Activated naive CD8-positive, alpha-beta T cell treated with anti-CD3 and anti-CD28 coated beads, Interleukin-2, amount 50 U/mL, for 16 hours (primary cell): ENCODE measurements at places on chromosomes 12 and 14.

- no peak for DNase-seq
These were observed 2.2 kb upstream of the KRT80 start for GRCh38 chr12:52193991-52194390.

- no peak for DNase-seq
These were observed 241.0 kb downstream of the ASCL1 start for GRCh38 chr12:103198499-103198898.

GRCh38 chr14:37452323-37452722 lies 142.7 kb downstream of the FOXA1 start:
- DNase-seq: no peak

DNA sequence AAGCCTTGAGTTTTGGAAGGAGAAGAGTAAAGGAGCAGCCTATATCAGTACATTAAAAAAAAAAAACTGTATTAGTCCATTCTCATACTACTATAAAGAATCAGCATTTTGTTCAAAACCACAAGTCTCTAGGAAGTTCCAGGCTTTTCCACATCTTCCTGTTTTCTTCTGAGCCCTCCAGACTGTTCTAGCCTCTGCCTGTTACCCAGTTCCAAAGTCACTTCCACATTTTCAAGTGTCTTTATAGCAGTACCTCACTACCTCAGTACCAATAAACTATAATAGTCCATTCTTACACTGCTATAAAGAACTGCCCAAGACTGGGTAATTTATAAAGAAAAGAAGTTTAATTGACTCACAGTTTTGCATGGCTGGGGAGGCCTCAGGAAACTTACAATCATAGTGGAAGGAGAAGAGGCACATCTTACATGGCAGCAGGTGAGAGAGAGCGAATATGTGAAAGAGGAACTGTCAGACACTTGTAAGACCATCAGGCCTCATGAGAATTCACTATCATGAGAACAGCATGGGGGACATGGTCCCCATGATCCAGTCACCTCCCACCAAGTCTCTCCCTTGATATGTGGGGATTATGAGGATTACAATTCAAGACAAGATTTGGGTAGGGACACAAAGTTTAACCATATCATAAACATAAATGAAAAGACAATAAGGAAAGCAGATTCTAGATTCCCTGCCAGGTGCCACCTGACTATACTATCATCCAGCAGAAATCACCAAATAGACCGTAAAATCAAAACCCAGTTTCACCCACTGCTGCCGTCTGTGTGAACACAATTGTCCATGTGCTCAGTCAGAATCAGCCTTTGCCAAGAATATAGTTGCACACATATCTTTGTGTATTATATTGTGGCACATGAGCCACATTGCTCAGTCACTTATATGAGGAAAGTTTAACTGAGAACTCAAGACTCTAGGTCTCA lies 27.8 kb downstream of the TOGARAM1 start:
- no peak for DNase-seq

DNA sequence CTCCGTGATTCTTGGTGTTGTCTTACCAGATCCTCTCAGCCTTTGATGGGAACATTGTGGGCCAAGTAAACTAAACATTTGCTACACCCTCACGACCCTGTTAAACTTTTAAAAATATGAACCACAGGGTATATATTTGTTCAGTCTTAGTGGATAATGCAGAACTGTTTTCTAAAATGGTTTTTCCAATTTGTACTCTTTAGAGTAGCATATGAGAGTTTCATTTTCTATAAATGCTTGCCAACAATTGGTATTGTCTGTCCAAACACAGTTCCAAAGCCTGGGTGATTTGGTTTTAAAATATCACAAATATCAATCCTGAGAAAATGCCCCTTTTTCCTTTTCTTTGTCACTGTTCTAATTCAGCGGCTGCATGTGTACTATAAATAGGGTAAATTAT lies 6.7 kb upstream of the IL22 start:
- no peak for DNase-seq

GRCh38 chr14:79820866-79821535 lies 390.3 kb downstream of the DIO2 start:
- DNase-seq: no peak

DNA sequence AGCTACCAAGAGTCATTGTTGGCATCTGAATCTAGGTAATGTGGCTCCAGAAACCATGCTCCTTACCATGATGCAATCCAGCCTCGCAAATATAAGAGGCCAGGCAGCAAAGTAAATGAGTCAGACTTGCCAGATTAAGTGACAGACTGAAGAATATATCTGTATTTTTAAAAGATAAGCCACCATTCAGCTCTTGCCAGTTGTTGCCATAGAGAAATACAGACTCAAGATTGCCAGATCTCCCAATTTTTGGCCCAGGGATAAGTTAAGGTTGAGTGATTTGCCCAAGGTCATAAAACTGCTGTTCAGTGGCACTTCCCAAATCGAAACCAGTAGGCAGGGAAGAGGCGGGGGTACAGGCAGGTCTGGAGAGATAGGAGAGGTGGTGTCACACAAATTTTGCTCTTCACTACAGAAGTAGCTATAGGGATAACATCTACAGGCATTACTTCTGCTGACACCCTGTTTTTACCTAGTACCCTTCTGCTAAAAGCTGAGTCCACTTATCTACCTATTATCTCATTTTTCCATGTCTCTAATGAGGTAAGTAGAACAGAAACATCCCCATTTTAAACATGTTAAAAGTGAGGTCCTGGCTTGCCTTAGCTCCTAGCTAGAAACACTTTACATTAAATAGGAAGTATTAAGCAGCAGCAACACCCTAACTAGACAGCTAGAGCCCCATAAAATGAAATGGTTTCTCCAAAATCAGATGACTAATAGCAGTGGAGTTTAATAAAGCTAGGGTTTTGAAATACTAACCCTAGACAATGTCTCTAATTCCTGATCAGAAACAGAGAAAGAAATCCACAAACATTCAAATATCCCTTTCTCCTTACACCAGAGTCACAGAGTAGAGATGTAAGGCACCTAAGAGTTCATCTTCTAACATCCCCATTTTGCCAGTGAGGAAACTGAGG lies 19.5 kb downstream of the DCAF5 start:
- DNase-seq: no peak

DNA sequence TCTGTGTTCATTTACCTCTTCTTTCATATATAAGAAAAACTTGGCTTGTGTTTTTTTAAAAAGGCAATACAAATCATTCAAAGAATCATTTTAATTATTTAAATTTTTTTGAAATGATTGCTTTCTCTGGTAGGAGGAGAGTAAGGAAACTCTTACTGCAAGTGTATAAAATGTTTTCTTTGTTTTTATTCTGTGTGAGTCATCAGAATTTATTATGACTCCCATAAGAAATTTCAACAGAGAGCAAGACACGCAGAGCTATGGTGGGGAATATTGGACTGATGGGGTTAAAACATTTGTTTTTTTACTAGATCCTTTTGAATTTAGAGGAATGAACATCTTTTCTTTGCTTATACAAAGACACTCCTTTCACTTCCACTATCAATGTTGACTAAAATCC lies 119.1 kb upstream of the ATXN7L3B start:
- no peak for DNase-seq

DNA sequence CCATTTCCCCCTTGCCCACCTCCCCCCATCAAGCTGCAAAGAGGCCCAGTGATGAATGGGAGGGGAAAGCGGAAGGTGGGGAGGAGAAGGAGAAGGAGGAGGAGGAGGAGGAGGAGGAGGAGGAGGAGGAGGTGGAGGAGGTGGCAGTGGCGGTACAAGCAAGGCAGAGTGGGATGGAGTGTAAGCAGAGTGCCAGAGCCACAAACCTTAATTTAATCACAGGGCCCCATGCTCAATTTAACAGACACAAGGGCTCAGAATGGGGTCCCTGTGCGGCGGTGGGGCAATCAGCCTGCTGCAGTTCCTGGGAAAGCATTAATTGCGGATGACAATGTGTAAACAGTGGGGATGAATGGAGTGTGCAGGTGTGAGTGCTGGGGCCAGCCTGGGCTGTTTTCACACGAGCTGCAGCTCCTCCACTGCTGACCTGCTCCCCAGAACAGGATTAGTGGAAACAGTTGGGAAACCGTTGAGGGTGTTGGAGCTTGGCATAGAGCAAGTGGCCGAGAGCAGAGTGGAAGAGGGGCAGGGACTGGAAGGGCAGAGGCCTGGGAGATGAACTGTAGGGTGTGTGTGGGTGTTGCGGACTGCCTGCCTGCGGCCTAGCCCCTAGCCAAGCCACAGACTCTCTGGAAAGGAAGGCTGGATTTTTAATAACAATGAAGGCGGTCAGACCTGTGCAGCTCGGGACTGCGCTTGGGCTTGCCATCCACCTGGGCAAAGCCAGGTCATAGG lies 36.4 kb upstream of the SMOC1 start:
- DNase-seq: no peak

DNA sequence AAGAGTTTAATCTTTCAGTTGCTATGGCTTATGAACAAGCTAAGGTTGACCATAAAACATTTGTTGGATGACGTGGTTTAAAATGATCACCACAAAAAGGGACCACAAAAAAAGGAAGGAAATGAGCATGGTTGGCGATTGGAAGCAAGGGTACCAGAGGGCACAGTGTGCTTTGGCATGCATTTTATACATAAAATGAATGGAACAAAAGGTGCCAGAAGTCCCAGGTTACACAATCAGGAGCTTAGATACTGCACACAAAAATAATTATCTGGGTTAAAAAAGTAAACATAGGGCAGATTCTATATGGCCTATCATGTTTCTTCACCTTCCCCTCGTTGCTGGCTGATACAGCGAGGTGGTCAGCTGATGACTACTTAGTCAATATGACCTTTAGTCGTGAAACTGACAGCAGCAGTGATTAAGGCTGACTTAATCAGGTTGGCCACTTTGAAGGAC lies 50.7 kb downstream of the ZC3H14 start:
- no peak for DNase-seq

- no peak for DNase-seq
These were observed 81.4 kb upstream of the KRAS start for GRCh38 chr12:25332143-25332542.
